ENCODE measurements at places on chromosomes 16 and 17.

DNA sequence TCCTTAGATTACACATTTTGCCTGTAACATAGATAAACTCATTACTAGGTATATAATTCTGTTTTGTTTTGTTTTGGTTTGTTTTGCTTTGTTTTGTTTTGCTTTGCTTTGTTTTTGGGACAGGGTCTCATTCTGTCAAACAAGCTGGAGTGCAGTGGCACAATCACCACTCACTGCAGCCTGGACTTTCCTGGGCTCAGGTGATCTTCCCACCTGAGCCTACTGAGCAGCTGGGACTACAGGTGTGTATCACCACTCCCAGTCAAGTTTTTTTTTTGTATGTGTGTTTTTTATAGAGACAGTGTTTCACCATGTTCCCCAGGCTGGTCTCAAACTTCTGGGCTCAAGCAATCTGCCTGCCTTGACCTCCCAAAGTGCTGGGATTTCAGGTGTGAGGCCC lies 1.3 kb upstream of the CCL4L2 start:
- no peak for DNase-seq

DNA sequence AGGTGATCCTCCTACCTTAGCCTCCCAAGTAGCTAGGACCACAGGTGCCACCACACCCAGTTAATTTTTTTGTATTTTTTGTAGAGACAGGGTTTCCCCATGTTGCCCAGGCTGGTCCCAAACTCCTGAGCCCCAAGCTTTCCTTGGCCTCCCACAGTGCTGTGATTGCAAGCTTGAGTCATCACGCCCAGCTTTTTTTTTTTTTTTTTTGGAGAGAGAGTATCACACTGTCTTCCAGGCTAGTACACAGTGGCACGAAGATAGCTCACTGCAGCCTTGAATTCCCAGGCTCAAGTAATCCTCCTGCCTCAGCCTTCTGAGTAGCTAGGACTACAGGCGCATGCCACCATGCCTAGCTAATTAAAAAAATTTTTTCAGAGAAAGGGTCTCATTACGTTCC lies 27.2 kb downstream of the HEATR9 start:
- DNase-seq: no peak

GRCh38 chr16:10577305-10578202 lies 2.8 kb downstream of the EMP2 start:
- DNase-seq: no peak

DNA sequence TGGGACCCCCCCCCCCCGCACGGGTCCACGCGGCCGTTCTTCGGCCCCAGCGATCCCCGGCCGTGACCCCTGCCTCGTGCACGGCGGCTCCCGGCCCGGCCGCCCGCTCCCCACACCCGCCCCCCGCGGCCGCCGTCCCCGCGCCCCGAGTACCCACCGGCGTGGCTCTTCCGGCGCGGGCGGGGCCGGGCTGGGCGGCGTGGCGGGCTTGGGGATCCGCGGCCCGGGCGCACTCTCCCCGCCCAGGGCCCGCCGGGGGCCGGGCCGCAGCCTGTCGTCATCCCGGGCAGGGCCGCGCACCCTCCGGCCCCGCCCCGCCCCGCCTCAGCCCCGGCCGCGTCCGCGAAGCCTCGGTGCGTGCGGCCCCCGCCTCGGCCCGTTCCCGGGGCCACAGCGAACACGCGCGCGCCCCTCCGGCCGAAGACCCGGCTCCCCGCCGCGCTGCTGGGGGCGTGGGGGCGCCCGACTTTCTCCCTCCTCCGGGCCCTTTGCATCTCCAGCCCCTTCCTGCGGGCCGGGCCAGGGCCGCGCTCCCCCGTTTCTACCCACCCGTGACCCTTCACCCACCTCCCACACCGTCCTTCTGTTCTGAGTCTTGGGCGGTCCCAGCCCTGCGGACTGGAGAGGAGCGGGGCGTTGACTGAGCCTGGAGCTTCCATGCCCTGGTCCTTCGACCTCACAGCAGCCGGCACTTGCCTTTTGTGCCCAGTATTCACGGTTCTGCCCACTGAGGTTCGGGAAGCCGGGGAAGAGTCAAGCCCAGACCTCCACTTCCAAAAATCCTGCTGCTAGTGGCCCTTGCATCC lies 840 bp downstream of the MYO1C start:
- DNase-seq: no peak

DNA sequence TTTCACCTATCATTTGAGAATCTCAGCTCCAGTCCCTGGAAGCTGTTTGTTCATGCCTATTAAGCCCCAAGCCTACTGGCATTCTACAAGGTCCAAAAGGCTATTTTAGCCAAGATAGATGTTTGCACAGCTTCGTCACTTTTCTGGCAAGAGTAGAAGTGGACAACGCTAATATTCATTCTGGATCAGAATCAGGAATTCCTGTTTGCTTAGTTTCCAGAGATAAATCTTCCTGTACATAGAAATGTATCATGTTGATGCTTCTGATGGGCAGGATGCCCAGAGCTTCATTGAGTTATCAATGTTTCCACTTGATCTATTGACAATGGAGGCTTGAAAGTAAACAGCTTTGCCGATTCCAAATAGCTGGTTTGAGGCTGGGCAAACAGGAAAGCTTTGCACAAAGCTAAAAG lies 260.7 kb upstream of the CA10 start:
- DNase-seq: no peak
